ENCODE measurements at places on chromosomes 7 and 10.

DNA sequence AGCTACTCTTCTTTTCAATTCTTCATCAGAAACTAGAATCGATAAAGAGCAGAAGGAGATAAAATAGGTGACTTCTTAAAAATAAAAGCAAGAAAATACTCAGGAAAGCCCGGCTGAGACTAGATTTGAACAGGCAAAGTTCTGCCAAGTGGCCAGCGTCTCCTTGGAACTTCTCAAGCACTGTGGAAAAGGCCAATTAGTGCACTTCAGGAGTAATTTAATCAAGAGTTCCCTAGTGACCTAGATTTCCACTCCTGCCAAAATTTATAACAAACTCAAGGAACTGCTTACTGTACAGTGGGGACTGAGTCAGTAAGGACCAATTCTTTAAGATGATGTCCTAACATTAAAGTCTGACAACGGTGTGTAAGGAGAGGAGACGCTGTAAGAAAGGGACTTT is 57.3 kb downstream of the CHCHD3 start:
- DNase-seq, result no peak

DNA sequence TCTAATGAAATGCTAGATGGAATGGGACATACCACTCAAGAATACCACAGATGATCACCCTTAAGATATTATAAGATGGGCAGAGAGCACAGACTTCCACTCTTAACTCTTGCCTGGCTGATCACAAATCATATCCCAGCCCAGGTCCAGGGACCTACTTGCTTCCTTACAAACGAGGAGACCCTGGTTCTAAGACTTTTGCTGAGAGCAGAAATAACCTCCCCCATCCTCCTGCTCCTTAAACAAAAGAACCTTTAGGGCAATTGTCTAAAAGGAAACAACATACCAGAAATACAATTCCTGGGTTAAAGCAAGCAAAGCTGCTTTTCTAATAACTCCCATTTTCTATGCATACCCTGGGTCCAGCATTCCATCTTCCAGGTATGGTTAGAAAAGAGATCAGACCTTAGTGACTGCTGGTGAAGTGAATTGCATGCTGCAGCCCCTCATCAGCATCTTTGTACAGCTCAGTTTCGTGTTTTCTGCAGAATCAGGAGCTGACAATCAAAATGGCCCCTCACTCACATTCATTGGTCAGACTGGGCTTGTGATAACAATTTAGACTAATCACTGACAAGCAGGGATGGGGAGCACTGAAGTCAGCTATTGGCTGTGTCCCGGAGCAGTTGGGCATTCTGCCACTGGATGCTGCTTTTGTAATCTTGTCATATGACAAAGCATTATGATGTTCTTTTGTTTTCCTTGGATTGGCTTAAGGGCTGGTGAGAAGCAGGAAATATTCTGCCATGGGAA is 14.6 kb downstream of the IFIT3 start:
- DNase-seq, result no peak

- DNase-seq, result no peak
Observed at GRCh38 chr7:40965774-40966173, 737.1 kb downstream of the INHBA start.

DNA sequence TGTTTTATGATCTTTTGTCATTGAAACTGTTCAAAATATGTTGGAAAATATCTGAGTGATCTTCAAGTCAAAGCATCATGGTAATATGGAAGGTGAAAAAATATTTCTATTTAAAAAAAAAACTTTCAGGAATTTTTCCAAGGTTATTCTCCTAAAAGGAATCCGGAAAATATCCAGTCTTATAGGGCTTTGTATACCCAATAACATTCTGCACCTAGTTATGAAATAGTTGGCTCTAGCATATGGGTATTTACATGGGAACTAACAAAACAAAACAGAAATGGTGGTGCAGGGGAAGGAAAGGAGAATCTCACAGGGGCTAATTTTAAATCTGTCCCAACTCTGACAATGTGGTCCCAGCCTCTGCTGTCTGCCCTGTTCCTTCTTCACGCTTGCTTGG is 167.1 kb upstream of the RHEB start:
- DNase-seq, result no peak

DNA sequence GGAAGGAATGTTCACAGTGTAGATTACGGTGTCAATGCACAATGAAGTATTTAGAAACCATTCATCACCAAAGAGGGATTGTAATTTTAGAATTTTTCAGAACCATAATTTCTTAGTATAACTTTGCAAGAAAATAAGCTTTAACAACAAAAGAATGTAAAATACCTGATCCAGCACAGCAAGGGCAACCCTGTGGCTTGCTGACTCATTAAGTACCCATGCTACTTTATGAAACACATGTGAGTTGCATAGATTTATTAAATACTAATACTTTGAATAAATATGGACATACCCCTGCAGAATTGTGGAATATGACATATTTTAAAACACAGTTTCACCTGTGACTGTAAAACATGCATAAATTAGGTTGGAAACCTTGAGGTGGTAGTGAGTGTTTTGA is 281.3 kb downstream of the ZNF248 start:
- no peak for DNase-seq

DNA sequence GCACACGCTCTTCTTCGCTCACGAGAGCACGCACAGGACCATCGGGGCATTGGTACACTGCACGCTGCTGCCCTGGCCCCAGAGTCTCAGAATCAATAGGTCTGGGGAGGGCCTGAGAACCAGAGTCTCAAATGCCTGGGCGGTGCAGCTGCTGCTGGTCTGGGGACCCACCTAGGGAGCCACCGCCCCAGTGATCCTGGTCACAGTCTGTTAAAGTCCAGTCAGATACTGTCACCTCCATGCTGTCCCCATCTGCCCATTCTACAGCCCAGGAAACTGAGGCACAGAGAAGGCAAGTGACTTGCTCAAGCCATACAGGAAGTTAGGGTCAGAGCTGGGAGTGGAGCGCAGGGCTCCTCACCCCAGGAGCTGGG is 38.0 kb downstream of the ZCCHC24 start:
- no peak for DNase-seq

DNA sequence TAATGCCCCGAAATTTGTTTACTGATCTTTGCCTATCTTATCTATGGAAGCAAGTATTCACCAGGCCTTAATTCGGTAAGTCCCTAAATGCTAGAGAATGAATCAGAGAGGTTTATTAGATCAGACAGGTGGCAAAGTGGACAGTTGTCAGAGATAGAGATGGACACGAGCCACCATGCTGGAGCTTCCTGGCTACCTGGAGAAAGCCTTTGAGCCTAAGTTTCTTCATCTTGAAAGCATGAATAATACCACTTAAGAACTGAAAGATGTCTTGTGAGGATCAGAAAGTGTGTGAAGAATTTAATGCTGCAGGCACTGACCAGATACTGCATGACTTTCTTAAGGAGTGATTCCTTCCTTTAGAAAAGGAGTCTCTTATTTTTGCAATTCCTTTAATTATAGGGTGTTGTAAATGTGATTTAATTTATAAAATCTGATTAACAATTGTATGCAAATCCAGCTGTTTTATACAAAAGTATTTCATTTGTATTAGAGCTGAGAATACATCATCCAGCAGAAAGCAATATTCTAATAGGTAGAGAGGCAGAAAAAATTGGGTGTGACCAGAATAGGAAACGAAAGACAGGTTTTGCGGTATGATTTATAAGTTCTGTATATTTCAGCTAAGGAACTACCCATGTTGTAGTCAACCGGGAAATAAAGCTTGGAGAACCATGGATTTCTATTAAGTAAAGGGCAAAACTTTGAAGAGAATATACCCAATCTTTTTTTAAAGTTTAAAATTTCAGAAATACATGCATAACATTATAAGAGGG is 82.7 kb downstream of the SMURF1 start:
- no peak for DNase-seq

DNA sequence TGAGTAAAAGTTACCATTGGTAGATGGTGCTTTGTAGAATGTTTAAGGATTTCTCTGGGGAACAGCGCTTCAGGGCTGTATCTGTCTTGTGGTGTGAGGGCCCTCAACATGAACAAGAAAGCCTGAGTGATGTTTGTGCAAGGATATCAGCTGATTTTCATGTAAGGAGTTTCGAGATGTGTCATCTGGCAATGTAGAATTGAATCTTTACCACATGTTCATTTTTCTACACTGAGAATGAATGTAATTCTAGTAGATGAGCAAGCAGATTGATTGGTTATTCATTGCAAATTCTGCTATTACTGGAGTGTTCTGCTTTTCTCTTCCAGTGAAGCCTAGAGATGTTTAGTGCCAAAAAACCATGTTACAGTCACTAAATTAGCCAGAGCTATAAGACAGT is 87.7 kb downstream of the ST7 start:
- DNase-seq, result no peak

- no peak for DNase-seq
Observed at GRCh38 chr7:55276572-55277295, 88.4 kb upstream of the LANCL2 start.

GRCh38 chr10:1270906-1271305 is 214.7 kb downstream of the WDR37 start:
- DNase-seq, result no peak

DNA sequence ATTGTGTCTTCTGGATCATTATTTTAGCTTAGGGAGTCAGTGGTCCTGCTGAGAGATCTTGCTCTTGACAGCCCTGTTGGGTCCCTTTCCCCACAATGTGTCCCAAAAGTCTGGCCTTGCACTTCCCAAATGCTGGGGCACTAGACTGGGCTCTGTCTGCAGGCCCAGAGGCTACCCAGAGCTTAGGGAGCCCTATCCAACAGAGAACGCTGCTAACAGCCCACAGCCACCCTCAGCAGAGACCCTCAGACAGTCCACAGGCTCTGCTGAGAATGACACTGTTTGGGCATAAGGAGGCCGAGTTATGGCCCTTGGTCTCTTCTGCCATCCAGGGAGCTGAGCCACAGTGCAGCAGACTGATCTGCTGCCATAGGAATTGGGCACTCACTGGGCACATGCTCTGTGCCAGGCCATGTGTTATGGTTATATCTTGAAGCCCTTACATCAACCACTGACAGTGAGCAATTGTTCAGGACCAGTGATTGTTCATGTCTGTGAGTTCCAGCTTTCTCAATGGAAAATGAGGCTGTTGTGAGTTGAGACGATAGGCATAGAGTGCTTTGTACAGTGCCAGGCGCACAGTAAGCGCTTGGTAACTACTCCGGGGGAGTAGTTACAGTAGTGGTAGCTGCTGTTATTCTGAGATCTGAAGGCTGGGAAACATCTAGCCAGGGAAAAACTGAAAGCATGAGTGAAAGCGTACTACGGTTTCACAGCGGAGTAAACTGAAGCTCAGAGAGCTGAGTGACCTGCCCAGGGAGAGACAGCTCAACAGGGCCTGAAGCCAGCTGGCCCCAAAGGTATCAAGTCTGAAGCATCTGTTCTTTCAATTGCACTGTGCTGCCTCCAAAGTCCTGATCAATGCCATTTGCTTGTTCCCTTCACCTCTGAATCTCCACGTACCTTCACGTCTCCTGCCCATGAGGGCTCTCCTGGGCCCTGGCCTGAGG is 77.6 kb upstream of the PRLHR start:
- DNase-seq, result no peak

GRCh38 chr7:158116235-158116634 is 471.4 kb downstream of the PTPRN2 start:
- no peak for DNase-seq

DNA sequence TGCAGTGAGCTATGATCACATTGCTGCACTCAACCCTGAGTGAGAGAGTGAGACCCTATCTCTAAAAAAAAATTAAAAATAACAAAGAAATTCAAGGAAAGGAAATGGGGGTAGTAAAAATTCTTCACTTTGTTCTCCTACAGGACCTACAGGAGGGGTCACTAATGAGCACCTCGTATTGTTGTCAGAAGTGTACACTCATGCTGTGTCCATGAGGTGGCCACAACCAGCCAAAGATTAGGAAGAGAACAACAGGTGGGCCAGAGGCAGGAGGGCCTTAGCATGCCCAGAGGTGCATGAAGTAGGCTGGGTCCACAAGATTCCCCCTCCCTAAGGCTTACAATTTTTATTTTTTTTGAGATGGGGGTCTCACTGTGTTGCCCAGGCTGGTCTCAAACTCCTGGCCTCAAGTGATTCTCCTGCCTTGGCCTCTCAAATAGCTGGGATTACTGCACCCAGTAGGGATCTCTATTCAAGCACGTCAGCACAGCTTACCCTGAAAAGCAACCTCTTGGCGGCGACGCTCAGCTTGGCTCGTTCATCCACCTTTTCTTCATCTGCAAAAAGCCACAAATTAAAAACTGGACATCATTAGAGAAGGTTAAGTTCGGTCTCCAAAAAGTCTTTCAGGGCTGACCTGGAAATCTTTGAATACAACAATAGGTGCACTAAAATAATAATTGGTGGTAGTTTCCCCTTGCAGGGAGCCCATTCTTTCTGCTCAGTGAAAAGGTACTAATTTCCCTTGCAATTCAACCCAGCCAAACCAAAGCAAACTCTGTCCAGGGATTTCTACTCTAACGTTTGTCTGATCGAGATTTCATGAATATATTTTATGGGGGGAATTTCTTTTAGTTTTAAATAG is 104.4 kb downstream of the SVIL start:
- no peak for DNase-seq

DNA sequence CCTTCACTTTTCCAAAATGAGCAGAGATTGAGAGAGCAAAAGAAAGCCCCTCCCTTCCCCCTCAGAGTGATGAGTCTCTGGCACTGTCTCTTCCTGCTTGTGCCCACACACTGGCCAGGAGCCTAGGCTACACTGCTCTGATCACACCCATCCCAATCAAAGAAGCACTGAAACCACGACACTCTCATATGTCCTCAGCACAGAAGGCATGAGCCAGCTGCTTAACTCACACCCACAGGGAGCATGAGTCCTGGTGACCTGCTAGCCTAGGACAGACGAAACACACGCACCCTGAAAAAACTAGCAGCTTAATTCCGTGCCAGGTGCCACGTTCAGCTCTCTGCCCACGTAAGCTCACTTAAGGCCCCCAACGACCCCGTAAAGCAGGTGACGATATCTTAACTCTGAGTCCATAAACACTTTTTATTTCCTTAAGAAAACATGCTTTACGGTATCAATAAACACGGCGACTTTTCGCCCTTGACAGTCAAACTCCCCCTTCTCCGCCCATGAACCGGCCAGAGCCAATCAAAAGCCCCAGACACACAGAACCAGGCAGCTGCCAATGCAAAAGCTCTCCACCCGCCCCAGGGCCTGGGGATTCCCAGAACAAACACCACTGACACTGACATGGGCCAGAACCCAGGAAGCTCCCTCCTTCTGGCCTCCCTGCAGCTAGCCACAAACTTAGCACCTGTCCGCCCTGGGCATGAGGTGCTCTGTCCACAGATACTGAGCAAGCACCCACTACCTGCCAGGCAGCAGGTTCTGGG is 69.0 kb downstream of the TNRC18 start:
- no peak for DNase-seq

DNA sequence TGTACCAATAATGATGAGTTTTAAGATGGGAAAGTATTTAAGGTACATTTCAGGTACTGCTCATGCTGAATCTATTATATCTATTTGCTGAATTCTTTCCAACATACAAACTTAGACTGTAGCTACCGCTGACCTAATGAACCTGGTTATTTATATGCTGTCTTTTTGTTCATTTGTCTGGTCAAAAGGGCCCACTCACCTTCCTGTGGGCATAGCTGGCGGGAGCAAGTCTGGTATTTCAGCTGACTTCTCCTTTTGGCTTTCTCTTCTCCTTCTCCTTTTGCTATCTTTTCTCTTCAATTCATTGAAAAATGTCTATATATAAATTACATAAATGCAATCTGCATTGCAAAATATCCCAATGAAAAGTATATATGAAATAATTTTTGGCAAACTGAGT is 9.5 kb downstream of the PLXDC2 start:
- DNase-seq, result no peak

All from cortex of kidney (tissue), 1 donor.